Natural killer cell treated with Interleukin-12 subunit alpha and Interleukin-12 subunit beta and Interleukin-15 and Interleukin-18, amount 100 ng/mL, for 72 hours (primary cell): ENCODE measurements at places on chromosomes 11 and 22. TPM values are rescaled to one million over a fixed set of nuclear protein-coding genes. Genes with fewer than 3 reads are reported as not detected.
A peak's percentile ranks its signal among the peaks of the same experiment; 100 is the strongest.

TEX54 gene
- total RNA-seq: 1.0 TPM

TIGD3 gene
- total RNA-seq: 1.3 TPM

FBLN1 gene
- total RNA-seq: not detected

MUC2 gene
- total RNA-seq: not detected

OR8D1 gene
- not detected for total RNA-seq

DAGLA gene
- total RNA-seq: 0.08 TPM

DNA sequence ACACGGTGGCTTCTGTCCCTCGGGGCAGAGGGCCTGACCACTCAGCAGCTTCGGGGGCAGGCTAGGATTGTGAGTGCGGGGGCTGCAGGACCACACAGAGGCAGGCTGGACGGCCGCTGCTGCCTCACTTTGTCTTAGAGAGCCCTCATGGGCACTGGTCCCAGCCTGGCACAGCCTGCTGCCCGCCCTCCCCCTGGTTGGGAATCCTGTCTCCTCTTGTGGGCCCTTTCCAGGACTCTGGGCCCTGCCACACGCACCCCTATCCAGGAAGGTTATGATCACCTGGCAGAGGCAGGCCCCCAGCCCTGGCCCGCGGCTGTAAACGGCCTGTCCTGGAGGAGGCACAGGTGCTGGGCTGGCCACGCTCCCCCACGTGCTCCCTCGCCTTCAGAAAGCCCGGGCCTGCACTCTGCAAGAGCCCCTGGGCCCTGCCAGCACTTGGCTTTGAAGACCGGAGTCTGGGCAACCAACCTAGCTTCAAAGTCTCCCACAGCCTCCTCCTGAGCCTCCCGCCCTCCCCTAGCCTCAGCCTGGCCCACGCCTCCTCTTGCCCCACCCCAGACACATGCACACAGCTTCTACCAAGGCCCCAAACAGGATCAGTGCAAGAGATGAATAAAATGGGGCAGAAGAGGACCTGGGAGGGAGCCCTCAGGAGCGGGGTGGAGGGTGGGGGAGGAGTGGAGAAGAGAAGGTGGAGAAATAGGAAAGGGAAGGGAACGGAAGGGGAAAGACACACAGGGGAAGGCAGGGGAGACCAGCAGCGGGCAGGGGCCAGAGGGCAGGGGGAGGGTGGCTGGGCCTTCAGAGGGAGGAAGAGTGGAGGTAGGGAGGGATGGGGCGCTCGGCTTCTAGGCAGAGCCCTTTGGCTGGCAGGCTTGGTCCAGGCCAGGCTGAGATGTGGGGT lies 31.0 kb downstream of the SYT7 start:
- DNase-seq: no peak

DNA sequence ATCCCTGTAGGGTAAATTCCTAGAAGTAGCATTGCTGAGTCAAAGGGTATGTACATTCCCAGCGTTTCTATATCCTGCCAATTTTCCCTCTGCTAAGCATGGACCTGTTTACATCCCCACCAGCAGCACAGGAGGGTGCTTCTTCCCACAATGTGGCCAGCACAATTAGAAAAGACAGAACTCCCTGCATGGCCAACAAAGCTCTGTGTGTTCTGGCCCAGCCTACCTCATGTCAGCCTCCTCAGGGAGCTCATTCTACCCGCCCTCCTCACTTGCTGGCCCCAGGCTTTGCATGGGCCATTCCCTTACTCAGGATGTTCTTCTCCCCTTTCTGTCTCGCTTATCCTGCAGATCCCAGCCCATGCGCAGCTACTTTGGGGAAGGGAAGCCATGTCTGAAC lies 186.1 kb downstream of the DSCAML1 start:
- no peak for DNase-seq

GRCh38 chr11:15313862-15314261 lies 199.1 kb downstream of the INSC start:
- DNase-seq: no peak

GRCh38 chr11:118397448-118397847 lies 4.0 kb upstream of the ATP5MG start:
- no peak for DNase-seq

GRCh38 chr11:34602245-34602644 lies 18.6 kb upstream of the EHF start:
- no peak for DNase-seq

GRCh38 chr11:106888386-106888785 lies 129.9 kb downstream of the GUCY1A2 start:
- no peak for DNase-seq

- no peak for DNase-seq
These were observed 121.7 kb downstream of the ZNF280B start for GRCh38 chr22:22386602-22387385.

DNA sequence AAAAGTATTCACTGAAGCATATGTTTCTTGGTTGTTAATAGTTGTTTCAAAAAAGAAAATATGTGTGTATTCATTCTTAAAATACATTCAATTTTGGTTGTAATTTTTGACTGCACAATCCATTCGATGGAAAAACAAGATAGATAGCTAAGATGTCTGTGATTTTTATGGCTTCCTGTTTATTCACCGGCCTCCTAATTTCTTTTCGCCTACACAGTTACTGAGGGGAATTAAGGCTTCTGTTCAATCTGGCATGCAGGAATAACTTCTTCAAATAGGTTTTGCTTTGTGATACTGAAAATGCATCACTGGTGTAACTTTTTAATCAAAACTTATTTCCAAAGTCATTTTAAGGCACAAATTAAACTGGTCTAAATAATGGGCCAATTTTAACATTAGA lies 290.8 kb upstream of the ARHGAP42 start:
- DNase-seq: no peak

- peak; percentile 78 for DNase-seq
These were observed at the start of gene ADORA2A for GRCh38 chr22:24427500-24428164. Gene ADORA2A (plus strand): TSS chr22:24427599. CDS start chr22:24433405, 5,806 bp downstream.

- no peak for DNase-seq
These were observed 25.8 kb downstream of the ACAT1 start for GRCh38 chr11:108147150-108147549.

DNA sequence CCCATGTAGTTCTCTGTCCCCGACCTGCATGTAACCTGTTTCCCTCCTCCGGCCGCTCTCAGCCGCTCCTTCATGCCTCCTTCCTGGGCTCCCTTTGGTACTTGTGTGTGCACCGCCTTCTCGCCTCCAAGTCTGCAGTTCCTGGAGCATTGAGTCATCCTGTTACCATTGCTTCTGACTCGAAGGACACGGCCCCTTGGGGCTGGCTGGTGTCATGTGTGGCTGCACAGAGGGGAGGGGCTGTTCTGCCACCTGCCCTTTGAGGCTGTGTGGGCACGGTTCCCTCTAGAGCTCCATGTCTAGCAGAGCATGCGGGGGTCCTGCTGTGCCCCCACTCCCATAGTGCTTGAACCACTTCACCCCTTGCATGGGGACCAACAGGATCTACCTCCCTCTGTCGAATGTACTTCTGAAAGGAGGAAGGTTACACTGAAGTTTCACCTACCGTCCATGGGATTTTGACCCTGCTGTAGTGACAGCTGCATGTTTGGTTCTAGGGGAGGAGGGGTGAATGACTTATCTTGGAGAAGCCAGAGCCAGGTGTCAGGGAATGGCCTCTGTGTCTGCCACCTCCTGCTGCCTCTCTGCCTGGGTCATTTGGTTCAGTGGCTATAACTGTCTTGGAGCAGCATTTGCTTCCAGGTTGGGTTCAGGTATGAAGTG lies 39.6 kb downstream of the BCR start:
- DNase-seq: peak; percentile 72

DNA sequence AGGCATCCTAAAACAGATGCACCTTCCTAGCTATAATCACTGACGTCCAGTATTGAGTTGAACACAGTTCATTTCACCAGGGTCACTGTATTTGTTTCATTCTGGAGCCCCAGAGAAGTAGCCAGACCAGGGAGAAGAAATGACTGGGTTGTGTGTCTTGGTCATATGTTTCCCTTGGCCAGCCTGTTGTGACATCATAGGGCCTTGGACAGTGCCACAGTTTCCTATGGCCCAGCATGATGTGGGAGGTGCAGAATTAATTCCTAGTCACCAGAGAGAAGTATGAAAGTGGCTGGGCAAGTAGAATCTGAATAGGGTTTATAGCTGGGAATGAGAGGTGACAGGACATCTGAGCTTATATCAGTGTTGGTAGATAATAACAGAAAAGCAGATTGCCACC lies 84.0 kb upstream of the ZBED5 start:
- DNase-seq: no peak
